Calu3 (cell line): ENCODE measurements at places on chromosomes 2 and 18.

- peak; percentile 9 for DNase-seq
These were observed 568 bp downstream of the ARL5A start for GRCh38 chr2:151827564-151828142.

DNA sequence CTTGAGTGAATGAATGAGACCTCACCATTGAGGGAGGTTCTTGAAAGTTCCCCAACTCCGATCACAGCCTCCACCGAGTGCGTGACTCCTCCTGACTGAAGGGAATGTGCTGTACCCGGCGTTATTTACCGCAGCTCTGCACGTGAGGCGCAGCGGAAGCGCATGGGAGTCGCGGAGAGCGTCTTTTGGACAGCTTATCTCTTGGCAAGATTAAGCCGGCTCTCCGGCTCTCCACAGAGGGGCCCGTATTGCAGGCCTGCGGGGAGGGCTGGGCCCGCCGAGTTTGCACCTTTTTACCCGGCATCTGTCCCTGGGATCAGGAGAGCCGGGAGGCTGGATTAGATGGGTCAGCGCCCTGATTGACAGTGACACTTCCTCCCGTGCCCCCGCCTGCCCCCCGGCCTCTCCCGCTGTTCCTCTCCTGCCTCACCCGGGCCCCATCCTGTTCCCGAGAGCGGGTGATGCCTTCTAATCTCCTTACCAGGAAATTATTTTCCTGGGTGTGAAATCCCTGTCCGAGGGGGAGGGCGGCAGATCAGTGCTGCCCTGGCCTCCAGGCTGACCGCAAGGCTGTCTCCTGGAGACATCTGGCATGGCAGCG is 176.3 kb downstream of the INHBB start:
- DNase-seq, result no peak

DNA sequence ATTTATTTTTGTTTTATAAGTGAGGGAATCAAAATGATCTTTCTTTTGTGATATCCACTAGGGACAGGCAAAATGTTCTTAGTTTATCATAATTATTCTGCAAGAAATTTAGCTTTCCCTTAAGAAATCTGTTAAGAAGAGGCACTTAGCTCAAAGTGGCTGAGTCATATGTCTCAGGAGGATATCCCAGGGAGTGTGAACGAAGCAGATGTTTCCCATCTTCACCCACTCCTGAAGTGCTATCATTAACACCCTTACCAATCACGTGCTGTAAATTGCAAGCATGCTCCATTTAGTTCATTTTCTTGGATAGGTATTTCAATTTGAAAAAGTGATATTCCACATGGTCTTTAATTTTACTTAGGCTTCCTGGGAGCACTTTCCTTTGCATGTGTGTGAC is 774.3 kb upstream of the TMEFF2 start:
- no peak for DNase-seq

DNA sequence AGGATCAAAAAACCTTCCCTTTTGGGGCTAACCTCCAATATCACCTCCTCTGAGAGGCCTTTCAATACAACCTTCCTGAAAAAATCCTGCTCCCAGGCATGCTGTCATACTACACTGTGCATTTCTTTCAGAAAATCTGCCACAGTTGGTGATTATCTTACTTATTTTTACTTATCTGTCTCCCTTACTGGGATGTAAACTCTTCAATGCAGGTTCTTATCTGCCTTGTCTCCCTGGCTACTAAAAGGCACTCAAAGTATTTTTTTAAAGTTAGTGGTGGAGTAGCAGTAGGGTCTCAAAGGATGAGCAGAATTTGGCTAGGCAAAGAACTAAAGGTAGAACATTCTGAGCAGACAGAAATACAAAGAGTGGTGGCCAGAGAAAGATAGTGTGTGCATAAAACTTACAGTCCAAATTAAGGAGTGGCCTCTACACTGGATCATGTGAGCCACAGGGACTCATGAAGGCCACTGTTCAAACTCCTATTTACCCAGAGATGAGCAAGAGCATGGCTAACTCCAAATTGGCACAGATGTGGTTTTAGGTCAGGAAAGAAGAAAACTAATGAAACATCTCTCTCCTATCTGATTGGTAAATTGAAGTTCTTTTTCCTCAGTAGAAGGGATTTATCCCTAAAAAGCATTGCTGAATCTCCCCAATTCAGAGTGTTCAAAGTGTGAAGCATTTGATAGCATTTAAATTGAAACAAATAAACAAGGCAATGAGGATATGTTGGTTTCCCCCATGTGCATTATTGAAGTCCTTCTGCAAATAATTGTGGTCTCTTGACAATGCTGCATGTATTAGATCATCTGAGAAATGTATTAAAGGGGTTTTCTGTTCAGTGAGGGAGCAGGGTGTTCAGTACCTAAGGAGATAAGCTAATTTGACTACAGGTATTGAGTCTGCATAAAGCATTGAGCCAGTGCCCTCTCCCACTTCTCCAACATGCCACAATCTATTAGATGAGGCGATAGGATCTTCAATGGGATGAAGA is 285.5 kb downstream of the MREG start:
- DNase-seq, result no peak

- DNase-seq, result no peak
These were observed 54.6 kb downstream of the LANCL1 start for GRCh38 chr2:210421916-210422315.

DNA sequence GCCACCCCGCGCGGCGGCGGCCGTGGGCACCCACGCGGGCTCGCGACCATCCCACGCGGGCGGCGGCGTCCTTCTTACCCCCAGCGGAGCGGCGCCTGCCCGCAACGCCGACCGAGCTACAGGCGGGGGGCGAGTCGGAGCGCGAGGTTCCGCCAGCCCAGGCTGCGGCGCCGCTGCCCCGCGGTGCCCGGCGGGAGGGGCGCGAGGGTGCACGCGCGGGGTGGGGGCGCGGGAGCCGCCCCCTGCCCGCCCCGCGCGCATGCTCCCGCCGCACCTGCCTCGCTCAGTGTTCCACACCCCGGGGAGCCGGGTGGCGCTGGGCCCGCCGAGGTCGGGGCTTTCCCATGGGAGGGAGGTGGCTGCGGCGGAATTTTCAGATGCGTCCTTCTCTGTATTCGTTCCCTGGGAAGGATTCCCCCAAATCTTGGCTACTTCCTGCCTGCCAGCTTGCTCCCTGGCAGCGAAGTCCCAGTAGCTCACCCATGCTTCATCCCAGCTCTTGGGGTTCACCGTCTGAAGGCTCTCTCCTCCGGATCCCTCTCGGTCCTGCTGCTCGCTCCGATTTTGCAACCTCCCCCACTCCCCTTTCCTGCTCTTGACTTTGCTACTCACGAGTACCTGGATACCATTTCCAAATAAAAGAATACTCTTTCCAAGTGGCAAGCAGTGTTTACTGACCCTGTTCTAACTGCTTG is at the start of gene L3MBTL4:
Gene L3MBTL4, minus strand, starts transcription at position 189 of the 695 bp plus-strand sequence. CDS start 103,286 bp downstream, outside the sequence.
- peak; percentile 45 for DNase-seq

GRCh38 chr2:201440182-201440581 is 11.1 kb downstream of the TRAK2 start:
- DNase-seq, result peak; percentile 49
